GM13976 (cell line): ENCODE measurements at places on chromosomes 3 and 15.

GRCh38 chr3:118997190-118997589 is 37.5 kb downstream of the IGSF11 start:
- DNase-seq, result no peak

- DNase-seq, result no peak
Measured at GRCh38 chr15:48494631-48495030, 150.9 kb downstream of the FBN1 start.

DNA sequence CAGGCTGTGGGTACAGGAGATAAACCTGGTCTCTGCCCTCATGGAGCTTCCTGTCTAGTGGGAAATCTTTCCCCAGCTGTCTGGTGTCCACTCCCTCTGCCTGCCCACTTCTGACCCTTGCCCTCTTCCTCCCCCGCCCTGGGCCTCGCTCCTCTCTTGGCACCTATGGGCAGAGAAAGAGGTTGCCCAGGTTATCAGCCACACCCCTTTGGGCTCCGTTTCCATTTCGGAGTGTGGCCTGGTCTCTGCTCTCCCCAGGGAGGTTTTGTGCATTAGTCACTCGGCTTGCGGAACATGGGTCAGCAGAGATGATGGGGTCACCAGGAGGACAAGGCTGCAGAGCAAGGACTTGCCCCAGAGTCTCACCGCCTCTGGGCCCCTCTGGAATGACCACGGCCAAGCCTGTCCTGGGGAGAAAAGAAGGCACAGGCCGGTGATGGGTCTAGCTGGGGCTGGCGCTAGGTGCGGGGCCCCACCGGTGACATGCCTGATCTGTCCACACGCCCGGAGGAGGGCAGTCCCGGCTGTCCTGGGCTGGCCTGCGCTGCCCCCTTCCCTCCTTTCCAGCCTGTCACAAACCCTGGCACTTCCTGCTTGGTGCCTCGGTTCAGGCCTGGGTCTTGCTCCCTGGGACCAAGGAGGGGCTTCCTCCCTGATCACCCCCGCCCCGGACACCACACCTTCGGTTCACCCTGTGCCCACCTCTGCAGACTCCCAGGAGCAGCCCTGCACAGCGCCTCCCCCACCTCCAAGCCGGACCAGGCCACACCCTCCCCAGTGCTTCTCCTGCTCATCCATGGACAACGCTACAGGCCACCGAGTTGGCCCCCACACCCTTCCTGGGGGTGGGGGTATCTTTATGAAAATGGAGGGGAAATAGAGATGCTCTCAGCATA is 35.6 kb upstream of the MUC4 start:
- no peak for DNase-seq

DNA sequence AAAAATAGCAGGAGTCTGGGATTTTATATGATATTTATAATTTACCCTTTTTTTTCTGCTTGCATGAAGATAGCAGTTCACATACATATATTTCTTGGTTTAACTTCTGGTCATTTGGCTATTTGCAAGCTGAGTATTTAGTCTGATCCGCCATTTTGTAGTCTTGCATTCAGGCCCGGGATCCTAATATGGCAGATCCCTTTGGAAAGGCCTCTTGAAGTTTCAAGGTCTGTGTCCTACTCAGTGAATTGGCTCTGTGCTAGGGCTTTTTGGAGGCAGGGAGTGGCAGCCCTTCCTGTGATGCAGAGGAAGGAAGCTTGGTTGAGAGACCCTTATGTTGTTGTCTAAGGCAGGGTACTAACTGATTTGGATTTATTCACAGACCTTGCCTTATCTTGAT is 2.9 kb downstream of the SNRPN start:
- no peak for DNase-seq

- no peak for DNase-seq
Measured at GRCh38 chr15:60708684-60709083, 229.7 kb upstream of the ICE2 start.
